SW480 (cell line): ENCODE measurements at places on chromosomes 3 and 15.
A peak's percentile ranks its signal among the peaks of the same experiment; 100 is the strongest.

DNA sequence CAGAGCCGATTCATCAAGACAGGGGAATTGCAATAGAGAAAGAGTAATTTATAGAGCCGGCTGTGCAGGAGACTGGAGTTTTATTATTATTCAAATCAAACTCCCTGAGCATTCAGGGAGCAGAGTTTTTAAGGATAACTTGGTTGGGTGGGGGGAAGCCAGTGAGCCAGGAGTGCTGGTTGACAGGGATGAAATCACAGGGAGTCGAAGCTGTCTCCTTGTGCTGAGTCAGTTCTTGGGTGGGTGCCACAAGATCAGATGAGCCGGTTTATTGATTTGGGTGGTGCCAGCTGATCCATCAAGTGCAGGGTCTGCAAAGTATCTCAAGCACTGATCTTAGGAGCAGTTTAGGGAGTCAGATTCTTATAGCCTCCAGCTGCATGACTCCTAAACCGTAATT is 95.4 kb upstream of the CCDC80 start:
- no peak for DNase-seq

DNA sequence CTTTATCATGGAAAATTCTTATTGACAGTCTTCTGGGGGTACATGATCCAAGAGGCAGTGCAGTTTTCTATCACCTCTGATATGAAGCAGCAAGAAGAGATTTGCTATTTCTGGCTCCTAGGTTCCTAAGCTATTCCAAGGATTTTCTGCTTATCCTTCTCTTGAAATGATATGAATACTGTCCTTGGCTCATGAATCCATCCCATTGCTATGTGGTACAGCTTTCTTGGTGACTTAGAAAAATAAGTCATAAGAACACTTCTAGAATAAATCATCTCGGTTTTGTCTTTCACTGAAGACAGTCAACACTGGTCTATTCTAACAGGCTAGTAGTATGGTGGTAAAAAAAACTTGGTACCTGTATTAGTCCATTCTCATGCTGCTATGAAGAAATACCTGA is 333.6 kb upstream of the RASGRP1 start:
- no peak for DNase-seq

DNA sequence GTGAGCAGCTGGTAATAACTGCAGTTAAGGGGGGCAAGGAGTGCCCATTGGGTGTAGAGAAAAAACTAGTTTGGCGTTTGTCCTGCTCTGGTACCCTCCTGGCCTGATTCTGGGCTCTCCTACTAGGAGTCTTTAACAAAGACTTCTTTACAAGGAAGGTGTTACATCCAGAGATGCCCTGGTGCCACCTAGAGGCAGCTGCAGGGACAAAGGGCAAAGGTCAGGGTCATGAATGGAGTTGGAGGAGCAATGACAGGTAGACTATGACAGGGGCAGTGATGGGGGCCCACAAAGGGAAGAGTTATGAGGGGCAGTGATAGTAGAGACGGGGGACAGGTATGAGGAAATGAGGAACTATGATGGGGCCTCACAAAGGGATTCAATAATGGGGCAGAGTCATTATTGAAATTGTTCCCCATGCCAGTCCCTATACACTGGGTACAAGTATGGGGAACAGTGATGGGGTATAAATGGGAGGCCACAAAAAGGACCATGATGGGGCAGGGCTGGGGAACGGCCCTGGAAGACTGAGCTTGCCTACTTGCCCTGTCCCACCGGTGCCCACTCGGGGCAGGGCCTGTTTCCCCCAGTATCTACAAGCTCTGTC is 7.9 kb downstream of the CCDC71 start:
- DNase-seq: peak; percentile 58

DNA sequence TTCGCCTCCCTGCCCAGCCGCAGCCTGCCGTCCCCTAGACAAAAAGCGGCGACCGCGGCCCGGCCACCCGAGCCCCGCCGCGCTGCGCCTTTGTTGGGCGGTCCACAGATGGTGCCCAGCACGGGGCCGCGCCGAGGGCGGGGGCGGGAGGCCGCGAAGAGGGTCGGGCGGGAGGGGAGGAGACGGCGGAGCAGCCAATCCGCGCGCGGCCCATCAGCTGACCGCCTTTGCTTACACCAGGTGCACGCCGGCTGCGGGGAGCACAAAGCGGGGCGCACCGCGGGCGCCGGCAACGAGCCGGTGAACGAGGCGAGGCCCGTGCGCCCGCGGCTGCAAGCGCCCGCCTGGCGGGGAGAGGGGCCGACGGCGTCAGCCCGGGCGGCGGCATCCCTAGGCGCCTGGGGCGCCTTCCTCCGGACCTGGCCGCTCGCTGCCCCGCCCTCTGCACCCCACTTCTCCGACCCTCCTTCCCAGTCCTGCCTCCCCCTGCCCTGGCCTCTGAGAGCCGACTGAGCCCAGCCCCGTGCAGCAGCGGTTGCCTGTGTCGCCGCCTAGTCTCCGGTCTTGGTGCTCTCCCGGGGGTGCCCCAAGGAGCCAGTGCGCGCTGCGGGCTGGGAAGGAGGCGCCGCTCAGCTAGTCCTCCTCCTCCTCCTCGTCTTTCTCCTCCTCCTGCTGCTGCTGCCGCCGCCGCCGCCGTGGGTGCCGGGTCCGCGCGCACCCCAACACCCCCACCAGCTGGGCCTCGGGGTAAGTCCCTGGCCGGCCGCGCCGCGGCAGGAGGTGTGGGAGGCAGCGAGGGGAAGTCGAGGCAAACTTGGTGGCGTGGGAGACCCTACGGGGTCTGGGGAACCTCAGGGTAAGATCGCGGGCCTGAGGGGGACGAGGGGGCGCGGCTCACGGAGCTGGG is at the start of gene LRRN1:
TSS of gene LRRN1 (plus strand) at position 259 of the 907 bp plus-strand sequence. CDS start 45,211 bp downstream, outside the sequence.
- DNase-seq: peak; percentile 43

GRCh38 chr3:76365275-76365674 is 579.9 kb upstream of the ZNF717 start:
- DNase-seq: no peak
